ENCODE measurements at places on chromosomes 2 and 18.

DNA sequence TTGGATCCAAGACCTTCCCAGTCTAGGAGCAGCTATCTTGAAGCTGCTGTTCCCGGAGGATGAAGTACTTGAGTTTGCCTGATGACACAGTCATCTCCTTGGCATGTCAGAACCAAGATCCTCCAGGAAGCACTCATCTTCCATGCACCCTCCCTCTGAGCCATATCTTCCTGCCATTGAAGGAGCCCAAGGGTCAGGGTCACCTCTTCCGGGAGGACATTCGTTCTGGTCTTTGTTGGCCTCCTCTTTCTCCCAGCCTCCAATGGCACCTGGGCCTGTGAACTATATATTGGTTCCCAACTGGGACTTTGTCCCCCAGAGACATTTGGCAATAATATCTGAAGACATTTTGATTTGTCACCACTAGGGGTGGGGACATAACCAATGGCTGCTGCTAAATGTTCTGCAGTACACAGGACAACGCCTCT lies 4.2 kb upstream of the MYO7B start:
- DNase-seq = no peak

DNA sequence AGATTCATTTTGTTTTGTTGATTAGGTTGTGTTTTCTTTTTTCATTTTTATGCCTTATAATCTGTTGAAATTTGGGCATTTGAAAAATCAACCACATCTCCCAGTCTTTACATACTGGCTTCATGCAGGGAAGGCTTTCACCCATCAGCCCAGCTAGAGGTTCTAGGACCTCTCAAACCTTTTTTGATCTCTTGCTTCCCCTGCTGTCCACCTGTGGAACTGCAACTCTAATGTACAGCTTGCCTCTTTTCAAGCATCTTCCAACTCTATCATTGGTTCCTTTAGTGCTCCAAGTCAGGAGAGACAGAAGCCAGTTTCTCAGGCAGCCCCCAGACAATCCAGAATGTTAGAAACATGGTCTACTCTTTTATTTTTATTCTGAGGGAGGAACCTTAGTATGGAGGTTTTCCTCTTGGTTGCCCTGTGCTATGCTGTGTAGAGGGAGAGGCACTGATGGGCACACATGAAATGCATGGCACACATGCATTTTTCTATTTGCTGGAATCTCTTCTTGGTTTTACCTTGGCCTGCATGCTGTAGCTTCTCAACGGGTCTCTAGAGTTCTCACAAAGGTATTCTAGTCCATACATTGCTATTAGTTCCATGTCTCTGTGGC lies 107.2 kb upstream of the L3MBTL4 start:
- DNase-seq = no peak

DNA sequence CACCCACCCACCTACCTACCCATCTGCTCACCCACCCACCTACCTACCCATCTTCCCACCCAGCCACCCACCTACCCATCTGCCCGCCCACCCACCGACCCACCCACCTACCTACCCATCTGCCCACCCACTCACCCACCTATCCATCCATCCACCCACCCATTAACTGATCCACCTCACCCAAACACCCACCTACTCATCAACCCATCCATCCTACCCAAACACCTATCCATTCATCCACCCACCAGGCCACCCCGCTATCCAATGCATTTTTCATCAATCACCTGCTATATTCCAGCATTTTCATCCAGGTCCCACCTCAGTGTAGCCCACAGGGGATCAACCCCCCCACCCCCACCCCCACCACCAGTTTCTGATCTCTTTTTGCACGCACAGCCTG lies 121.8 kb downstream of the GLI2 start:
- DNase-seq = no peak

DNA sequence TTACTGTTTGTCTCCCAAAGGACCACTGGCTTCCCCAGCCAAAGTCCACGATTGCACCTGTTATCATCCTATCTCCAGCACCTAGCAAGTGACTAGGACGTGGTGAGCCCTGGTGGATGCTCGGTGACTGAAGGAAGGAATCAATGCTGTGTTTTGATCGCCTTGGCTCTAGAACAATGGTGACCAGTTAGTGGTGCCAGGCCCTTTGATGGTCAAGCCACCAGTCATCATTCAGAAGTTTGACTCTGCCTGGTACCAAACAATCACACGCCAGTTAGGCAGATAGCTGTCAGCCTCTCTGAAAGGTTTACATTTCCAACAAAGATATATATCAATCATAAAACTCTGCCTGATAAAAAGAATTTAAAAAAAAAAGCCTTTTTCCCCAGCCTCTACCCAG lies 244.1 kb downstream of the SH3BP4 start:
- DNase-seq = no peak

DNA sequence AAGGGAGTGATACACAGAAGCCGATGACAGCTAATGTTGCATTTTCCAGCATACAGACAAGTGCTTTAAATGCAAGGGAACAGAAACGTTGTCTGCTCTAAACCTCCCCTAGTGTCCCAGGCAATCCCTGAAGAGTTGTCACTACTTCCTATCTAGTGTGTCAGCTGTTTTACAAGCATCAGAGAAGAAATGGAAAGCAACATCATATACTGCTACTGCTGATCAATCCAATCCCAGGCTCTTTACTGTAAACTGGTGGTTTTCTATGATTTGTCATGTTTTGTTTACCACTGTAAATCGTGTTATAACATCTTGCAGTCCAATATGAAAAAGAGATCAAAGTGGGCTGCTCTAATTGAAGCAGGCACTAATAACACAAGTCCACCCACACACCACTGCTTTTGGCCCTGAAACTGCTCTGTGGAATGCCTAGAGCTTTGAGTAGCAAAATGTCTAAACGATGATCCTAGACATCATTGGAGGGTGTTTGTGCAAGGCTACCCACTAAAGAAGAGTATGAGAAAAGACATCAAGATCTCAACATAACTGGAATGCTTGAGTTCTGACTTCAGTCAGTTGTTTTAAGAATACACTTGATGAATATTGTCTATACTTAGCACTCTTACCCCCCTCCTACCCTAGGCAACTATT lies 18.1 kb upstream of the ROCK1 start:
- no peak for DNase-seq

- DNase-seq = no peak
Measured at GRCh38 chr2:237823544-237823943, 25.0 kb downstream of the RBM44 start.

DNA sequence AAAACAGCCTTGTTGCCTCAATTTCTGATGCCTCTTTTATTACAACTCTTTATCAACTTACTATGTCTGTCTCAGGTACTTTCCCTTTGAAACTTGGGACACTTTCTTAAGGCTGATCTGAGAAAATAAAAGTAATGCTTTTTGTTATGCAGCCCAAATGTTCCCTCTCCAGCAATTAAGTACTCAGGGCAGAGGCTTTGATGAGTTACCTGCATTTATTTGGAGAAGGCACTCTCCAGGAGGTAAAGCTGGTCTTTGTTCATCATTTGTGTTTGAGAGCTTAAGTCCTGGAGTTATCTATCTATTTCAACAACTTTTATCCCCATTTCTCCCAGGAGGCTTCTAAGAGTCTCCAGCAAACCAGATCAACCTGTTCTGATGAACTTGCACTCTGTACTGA lies 259.2 kb downstream of the ASXL3 start:
- no peak for DNase-seq

DNA sequence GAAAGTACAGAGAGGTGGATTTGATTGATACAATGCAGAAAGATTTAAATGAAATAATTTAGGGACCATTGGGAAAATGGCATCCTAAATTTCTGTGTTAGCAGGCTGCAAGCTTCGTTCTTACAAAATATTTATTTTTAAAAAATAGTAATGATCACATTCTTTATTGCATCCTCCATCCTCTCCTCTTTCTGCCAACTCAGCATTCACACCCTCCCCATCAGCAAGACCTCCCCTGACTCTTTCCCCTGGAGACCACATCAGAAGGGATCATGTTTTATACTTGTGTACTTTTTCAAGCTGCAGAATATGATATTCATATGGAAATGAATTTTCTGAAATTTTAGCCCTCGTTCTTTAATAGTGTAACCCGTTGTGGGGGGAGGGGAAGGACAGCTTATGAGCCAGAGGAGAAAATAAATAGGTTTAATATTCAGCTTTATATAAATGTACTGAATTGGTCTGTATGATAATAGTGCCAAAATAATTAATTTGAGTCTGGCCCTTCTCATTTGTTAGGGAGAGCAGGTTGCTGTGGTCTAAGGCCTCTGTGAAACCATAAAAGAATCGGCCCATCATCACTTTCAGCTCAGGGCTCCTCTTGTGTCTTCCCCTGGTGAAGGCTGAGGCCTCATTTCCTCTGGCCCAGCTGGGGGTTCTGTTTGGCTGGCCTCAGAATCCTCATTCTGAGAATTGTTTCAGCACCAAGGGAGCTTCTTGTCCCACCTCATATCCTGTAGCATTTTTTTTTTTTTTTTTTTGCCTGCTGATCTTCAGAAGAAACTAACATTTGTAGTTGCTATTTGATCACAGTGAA lies 330.8 kb downstream of the TXNL1 start:
- no peak for DNase-seq

DNA sequence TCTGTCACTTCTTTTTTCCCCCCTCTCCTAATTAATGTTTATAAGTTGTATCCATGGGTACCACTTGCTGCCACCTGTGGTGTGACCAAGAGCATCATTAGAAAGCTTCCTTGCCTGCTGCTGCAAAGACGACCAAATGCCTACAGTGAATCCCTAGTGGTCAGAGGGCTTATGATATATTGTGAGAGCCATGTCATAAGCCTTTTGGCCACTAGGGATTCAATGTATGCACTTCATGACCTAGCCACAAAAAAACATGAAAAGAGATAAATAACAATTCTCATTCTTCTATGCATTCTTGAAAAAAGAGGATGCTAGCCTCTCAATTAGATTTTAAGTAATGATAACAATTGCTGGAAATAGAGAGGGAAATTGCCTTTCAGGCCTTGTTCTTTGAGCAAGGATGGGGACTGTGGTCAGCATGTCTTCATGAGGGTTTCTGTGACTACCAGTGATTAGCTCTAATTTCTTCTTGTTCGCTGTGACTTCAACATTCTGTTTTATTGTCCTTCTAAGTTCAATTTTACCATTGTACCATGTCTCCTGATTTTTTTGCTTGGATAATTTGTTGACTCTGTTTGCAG lies 435.3 kb downstream of the TGIF1 start:
- DNase-seq = no peak

GRCh38 chr18:48493434-48494230 lies 45.2 kb upstream of the CTIF start:
- no peak for DNase-seq

DNA sequence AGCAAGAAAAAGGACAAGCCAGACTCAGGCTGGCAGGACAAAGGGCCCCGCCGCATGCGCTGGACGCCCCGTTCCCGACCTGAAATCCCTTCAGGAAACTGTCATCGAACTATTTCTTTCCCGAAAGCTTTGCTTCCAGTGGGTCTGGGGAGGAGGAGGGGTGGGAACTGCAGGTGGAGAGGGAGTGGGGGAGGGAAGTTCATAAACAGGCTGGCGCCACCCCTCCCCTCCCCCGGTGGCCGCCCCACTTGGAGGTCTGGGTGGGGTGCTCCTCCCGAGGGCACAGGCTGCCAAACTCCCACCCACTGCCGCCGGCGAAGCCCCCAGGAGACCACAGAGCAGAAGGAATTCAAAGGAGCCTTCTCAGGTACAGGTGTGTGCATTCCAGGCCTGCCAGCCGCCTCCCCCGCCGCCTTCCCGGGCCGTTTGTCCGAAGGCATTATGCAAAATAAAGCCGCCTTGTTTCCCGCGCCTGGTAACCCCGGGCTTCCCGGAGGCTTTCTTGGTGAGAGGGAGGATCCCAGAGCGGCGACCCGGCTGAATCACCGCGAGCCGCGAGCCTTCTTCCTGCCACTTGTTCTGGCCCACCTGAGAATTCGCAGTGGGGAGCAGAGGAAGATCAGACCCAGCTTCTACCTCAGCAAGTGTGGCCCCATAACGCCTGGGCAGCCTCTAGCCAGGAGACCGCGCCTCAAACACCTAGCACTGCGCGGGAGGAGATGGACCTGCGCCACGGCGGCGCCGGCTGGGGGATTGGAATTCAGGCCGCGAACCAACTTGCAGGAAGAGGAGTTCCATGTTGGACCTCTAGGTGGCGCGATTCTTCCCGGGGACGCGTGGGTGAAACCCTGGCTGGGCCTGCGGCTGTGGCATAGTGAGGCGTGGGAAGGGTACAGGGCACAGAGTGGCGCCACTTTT lies 101.9 kb downstream of the FOXI3 start:
- DNase-seq = no peak

DNA sequence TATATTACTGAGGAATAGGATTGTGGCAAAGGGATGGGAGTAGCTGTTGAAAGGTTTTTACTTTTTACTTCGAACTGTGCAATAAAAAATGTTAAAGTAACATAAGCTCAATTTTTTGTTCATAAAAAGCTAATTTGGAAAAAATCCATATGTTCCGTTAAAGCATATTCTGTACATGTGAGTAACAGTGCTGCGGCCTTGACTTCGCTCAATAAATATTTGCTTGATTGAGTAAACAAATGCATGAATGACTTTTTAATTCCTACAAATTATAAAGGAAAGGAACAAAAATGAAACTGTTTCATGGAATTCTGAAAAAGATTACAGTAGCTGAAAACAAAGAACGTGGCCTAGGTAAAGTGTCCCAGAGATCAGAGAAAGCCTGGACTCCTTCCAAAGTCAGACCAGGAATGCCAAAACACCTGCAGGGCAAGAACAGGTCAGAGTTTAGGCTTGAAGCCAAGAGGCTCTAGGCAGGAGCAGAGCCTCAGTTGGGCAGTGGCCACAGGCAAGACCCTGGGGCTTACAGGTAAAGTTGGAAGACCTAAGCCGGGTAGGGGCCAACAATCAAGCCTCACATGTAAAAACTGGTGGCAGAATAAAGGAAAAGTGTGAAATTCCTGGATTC lies 44.3 kb upstream of the FIGN start:
- no peak for DNase-seq

- no peak for DNase-seq
Measured at GRCh38 chr2:197433780-197434438, 919 bp downstream of the SF3B1 start.

- DNase-seq = no peak
Measured at GRCh38 chr2:74083750-74084149, 64.0 kb downstream of the BOLA3 start.

DNA sequence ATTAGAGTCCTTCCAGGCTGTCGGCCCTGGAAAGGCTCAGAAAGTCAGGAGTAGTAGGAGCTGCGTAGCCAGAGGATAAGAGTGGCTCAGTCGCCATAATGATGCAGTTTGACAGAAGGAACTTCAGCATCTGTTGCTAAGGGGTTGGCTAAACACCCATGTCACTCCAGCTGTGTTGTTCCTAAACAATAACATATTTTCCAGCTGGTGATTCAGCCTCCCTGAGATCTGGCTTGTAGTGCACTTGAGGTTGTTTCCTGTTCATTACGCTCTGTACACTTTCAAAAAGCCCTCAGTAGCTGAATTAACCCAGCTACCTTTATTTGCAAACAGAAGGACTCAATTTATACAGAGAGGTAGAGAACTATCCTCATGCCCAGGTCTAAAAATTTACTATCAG lies 39.7 kb upstream of the EPAS1 start:
- DNase-seq = no peak
